ENCODE measurements at places on chromosomes 16 and 17.

DNA sequence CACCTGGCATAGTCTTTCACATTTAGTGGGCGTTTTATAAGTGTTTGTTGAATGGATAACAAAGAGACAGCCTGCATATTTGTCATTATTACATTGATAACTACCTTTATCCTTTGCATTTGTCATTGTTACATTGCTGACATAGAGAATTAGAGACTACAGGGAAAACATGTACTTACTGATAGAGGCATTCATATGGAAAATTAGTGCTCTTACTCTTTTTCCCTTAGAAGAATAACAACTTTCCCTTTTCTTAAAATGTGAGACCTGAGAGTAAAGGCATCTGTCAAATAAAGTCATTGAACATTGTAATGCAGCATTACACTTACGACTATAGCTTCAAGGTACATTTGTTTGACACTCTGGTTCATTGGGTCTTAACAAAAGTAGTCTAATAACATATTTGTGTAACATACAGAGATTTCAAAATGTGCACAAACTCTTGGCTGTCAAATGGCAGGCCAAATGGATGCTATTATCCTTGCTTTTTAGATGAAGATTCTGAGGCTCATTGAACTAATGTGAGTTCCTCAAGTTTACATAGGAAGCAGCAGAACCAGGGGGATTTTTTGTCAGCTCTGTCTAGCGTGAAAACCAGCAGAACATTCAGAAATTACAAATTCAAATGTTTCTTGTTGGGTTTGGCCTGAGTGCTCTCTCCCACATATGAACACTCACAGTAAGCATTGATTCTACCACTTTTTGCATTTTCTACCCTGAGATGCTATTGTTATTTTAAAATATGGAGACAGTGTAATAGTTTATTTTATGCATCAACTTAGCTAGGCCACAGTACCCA is 28.5 kb downstream of the SMIM36 start:
- DNase-seq = no peak

GRCh38 chr16:28146536-28146935 is 65.2 kb downstream of the XPO6 start:
- no peak for DNase-seq

GRCh38 chr17:73139296-73139695 is 25.5 kb upstream of the SSTR2 start:
- no peak for DNase-seq

- DNase-seq = peak; percentile 45
Measured at GRCh38 chr17:17859909-17860765, 23.4 kb upstream of the SREBF1 start.

DNA sequence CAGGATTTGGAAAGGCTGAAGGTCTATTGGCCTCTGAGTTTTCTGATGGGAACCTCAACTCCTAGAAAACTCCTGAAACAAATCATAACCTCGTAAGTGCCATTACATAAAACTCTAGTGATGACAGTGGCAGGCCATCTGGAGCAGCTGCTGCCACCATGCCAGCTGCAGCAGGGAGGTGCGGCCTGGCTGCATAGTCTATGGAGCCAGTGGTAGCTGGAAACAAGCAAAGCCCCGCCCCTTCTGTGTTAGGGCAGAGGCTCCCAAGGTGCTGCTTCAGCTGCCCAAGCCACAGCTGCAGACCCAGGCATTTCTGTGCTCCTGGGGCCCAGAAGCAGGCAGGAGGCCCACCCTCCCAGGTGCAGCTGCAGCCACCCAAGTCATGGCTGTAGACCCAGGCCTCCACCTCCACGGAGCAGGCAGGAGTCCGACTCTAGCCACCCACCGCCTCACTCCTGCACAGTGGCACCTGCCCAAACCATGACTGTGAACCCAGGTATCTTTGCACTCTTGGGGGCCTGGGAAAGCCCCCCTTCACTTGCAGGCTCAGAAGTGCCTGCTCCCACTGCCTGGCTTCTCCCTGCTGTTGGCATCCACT is 254.1 kb upstream of the KCNJ16 start:
- DNase-seq = no peak

GRCh38 chr17:45993962-45994627 is 5.0 kb upstream of the STH start:
- DNase-seq = no peak

DNA sequence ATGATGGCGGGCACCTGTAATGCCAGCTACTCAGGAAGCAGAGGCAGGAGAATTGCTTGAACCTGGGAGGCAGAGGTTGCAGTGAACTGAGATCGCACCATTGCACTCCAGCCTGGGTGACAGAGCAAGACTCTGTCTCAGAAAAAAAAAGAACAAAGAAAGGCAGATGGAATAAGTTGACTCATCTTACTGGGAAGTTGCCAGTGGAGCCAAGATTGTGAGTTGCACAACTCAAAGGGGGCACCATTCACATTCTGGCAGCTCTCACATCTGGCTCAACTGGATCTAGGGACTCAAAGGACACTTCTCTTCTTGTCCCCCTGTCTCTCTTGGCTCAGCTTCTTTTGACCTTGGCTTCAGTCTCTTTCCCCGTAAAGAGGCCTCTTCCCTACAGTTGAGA is 53.7 kb upstream of the ETV4 start:
- peak; percentile 47 for DNase-seq

- no peak for DNase-seq
Measured at GRCh38 chr16:7615565-7615964, 282.9 kb downstream of the RBFOX1 start.

- no peak for DNase-seq
Measured at GRCh38 chr16:13982451-13982850, 62.5 kb downstream of the ERCC4 start.

GRCh38 chr17:19482576-19482975 is 51.1 kb upstream of the SLC47A1 start:
- no peak for DNase-seq

GRCh38 chr16:9109255-9109654 is 17.8 kb downstream of the HAPSTR1 start:
- no peak for DNase-seq

DNA sequence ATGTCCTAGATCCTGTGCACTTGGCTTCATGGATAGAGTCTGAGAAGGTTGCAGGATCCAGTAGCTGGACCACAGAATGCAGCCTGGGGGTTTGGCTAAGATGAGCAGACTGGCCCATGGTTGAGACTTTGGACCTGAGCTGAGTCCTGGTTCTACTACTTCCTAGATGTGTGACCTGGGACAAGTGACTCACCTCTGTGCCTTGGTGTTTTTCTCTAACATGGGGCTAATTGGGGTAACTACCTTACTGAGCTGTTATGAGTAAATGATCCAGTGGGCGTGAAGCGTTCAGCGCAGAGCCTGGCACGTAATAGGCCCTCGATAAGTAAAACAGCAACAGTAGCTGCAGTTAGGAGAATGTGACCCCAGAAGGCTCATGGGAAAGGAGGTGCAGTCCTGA is 38.8 kb downstream of the SNX20 start:
- DNase-seq = no peak

GRCh38 chr16:12896562-12896961 is 4.8 kb upstream of the SHISA9 start:
- no peak for DNase-seq

DNA sequence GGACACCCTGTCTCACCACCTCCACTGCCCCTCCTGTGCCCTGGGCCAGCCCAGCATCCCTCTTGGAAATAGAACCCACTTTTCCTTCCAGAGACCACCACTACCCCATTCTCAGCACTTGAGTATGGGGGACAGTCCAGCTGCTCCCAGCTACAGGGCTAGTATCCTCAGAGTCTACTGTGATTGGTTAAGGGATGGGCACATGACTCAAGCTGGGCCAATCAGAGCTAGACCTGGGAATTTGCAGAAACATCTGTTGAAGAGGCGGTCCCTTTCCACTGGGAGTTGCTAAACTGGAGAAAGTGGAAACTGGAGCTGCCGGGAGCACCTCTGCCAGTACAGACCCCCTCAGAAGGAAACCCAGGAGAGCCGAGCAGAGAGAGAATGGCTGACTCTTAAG is 156.6 kb downstream of the GSG1L start:
- no peak for DNase-seq

DNA sequence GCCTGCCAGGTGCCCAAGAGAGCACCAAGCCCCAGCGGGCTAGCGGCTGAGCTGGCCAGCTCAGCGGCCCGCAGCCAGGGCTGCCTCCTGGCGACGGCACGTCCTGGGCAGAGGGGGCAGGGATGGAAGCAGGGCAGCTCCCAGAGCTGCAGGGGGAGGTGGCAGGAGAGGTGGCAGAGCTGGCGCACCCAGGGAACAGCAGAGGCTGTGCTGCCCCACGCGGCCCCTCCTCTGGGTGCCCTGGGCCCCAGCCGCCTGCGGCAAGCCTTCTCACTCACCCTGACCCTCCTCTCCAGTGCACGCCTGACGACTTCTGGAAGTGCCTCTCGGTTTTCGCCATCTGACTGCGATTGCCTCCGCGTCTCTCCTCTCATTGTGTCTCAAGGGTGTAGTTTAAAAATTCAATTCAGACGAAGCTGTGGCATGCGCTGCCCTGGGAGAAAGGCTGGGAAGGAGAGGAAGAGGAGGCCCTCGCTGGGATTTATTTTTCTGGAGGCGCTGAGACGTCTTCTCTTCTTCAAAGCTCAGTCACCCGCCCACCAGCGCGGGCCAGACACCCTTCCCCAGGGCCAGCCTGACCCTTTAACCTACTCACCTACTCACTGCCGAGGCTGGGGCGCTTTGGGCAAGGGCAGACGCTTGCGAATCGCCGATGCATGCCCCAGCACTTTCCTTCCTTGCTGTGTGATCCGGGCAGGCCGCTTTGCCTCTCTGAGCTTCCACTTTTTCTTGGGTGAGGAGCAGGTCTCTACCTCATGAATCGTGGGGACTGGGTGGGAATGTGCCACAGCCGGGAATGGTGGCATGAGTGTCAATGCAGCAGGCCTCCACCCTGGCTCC is 24.9 kb downstream of the GSE1 start:
- no peak for DNase-seq

DNA sequence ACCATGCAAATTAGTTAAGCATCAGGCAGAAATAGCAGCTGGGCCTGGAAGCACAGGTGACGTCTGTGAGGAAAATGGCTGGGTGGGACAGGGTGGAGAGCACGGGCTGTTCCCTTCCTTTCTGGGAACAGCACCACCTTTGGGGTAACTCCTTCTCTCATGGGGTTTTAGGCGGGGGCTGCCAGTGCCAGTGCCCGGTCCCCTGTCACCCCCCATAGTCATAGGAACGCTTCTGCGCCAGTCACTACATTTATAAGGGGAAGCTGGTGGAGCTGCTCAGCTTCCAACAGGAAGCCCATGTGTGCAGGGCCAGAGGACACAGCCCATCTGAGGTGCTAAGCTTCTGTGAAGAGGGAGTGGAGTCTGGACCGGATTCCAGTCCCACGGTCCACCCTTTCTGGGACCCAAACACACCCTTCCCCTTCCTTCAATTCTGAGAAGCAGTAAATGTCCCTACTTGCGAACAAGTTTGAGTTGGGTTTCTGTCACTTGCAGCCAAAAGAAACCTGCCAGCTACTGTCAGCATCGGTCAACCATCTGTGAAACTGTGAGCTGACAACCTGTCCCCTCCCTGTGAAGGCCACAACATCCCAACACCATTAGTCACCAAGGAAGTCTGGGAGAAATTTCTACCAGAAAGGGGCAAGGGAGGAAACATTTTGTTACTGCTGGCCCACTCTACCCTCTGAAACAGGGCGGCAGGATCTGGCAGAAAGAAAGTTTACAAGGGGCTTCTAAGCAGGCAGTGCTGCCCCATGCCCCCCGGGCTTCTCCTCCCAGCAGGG is 86.0 kb upstream of the AMZ2 start:
- no peak for DNase-seq

- no peak for DNase-seq
Measured at GRCh38 chr17:7825206-7825990, 8.6 kb upstream of the KDM6B start.

GRCh38 chr16:47568351-47568750 is 107.2 kb downstream of the PHKB start:
- DNase-seq = no peak

GRCh38 chr17:77209330-77209748 is 68.6 kb downstream of the SEC14L1 start:
- DNase-seq = no peak

- no peak for DNase-seq
Measured at GRCh38 chr16:79716645-79717332, 116.3 kb upstream of the MAF start.

DNA sequence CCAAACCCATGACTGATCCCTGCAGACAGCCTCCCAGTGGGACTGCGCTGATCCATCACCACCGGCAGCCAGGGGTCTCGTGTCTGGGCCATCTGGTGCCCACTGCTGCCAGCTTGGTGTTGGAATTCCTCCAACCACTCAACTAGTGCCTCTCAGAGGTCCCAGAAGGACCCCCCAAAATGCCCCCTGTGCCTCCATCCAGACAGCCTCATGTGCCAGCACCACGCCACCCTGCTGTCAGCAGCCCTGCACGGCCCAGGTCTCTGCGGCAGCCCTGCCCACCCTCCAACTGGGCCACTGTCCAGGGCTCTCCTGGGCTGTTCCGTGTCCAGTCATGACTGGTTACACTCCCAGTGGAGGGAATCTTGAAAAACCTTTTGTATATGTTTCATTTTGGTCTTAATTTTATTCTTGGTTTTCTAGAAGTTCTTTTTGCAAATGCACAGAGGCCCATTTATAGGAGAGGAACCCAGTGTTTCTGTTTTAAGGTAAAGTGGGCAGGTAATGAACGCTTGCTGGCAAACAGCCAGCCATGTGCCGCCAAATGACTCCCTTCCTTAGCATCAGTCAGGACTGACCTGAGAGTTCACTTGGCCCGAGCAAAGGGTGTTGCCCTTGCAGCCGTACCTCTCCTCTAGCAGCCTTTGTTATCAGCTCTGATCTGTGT is 34.6 kb downstream of the GRIN2C start:
- DNase-seq = no peak

- DNase-seq = no peak
Measured at GRCh38 chr16:57637020-57637419, 8.6 kb downstream of the ADGRG1 start.

DNA sequence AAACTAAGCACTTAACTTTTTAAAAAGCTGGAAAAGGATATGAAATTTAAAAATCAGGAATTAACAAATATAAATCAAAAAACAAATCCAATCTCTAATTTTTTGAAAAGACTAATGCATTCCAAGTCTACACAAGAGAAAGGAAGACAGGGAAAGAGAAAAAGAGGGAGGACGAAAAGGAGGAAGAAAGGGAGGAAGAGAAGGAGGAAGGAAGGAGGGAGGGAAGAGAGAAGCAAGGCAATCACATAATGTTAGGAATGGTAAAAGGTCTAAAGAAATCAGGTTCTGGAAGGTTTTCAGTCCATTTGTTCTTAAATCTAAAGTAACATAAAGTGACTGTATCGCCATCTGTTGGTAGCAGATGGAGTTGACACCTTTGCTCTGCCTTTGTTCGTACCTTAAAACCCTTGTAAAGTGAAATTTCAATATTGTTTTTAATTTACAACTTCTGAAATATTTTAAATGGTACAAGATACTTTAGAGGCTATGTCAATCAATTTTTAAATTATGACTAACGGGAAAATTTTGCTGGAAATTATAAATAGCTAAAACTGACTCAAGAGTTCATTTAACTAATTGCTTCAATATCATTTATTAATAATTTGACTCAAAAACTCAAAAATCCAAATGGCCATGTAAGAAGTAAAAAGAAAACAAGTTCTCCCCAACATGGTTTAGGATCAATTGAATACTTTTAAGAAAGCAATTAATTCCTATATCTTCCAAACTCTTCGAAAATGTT is 20.4 kb upstream of the CDYL2 start:
- DNase-seq = no peak

- no peak for DNase-seq
Measured at GRCh38 chr17:39926588-39927100, 757 bp downstream of the ORMDL3 start.

GRCh38 chr17:3474212-3474611 is 1.6 kb upstream of the ASPA start:
- DNase-seq = no peak
